ENCODE measurements at places on chromosomes 7 and 10.

DNA sequence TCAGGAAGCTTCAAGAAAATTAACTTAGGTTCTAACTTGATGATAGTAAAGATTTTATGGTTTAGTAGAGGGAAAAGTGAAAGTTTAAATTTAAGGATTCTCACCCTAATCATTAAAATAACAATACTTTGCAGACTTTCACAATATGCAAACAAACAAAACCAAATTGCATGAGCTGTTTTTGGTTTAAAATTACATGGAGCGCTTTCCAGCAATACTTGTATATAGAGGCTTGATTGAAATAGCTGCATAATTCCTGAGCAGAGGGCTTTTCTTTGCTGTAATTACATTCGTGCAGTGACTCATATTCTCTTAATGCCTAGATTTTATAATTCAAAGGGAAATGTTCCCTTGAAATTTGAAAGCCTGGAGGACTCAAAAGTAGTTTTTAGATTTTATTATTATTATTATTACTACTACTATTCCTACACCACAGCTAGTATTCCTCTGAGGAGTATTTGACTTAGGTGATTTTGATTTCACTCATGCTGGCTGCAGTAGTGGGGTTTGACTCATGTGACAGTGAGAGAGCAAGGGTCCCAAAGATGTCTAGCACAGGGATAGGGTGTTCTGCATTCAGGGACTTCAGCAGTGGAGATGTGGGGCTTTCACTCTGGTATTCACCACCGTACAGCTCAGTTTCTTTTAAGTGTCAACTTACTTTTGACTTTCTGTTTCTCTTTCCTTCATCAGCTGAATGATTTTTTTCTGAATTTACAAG lies 138.1 kb downstream of the ADAM22 start:
- no peak for DNase-seq

- DNase-seq, result no peak
Measured at GRCh38 chr10:111017098-111017497, 59.7 kb upstream of the ADRA2A start.

DNA sequence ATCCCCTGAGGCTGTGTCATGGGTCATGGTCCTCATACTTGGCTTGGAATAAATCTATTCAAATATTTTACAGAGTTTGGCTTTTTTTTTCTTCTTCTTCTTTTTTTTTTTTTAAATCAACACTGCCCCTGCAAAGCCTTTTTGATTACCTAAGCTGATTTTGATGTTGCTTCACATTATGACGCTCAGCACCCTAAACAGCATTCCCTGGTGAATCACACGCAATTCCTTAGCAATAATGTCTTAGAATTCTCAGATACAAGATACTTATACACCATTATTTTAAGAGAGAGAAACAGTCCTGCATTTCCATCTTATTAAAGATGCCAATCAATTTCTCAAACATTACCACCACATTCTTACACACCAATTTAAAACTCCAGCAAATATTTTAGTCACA lies 323.7 kb upstream of the IGFBP3 start:
- DNase-seq, result no peak

GRCh38 chr10:118753331-118754228 lies 1.2 kb downstream of the CACUL1 start:
- DNase-seq, result peak; percentile 27

DNA sequence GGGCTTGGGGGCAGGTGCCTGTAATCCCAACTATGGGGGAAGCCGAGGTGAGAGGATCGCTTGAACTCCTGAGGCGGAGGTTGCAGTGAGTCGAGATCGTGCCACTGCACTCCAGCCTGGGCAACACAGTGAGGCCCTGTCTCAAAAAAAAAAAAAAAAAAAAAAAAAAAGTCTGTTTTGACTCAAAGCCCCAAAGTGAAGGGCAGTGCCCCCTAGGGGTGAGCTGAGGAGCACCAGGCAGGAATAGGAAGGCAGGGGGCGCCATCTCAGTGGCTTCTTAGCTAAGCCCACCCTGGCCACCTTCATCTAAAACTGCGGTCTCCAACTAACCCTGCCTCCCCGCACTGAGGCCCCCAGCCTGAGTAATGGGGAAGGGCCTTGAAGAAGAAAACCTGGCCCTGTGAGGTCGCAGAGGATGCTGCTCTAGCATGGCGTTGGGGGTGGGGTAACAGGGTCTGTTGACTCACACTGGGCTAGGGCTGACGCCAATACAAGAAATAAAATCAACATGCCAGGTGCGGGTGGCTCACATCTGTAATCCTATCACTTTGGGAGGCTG lies 9.8 kb downstream of the PODXL start:
- peak; percentile 34 for DNase-seq

- DNase-seq, result no peak
Measured at GRCh38 chr7:99679032-99679399, 780 bp downstream of the CYP3A5 start.

DNA sequence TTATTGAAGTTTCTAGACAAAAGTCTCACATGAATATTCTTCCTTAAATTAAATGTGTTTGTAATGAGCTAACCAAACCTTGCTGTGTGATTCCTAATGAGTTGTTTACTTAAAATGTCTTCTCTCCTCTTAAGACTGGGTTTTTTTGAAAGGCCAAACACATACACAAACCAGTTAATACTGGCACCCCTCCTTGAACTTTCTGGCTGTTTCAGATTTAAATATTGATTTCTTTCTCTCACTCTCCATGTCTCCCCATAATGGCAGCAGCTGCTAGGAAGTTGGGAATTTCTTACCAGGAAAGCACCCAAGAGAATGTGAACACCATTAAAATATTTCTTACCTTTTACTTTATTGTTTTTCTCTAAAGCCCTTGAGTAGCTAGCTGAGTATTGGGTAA lies 11.4 kb upstream of the PTN start:
- no peak for DNase-seq

GRCh38 chr10:90930070-90930837 lies 9.4 kb upstream of the ANKRD1 start:
- no peak for DNase-seq

DNA sequence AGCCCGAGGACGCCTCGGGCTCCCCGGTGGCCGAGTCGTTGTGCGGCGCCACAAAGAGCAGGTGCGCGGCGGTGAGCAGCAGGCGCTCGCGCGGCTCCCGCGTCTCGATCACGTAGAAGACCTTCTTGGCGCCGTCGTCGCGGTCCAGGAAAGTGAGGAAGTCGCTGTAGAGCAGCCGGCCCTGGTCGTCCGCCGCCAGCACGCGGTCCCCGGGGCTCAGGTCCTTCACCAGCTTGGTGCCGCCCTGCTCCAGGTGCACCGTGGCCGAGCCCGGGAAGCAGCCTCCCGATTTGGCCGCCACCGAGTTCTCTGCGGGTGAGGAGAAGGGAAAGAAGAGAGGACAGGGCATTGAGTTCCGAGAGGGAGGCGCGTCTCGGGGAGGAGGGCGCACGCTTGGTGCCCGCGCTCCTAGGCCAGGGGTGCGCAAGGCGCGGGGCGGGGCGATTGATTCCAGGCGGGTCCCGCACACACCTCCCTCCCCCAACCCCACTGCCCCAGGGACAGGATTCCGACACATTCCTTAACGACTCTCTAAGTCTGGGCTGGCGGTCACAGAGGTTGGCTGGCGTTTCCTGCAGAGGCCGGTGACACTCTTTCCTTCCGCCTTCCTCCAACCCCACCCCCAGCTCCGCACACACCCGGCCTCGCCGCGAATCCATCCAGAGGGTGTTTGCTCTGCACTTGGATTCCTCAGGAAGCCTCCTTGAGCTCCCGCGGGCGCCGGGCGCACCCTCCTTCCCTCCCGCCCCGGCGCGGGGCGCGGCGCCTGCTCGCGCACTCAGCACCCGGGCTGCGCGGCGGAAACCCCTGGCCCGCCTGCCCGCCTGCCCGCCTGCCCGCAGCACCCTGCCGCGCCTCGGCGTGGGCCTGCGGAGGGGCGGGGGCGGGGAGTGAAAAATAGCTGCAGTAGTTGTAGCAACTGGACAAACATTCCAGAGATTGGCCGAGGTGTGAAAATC lies 8.6 kb downstream of the SHH start:
- peak; percentile 13 for DNase-seq

- DNase-seq, result no peak
Measured at GRCh38 chr7:152911922-152912321, 152.4 kb downstream of the ACTR3B start.

- no peak for DNase-seq
Measured at GRCh38 chr10:71241114-71241829, 28.9 kb downstream of the UNC5B start.

- DNase-seq, result no peak
Measured at GRCh38 chr7:40267583-40267982, 132.8 kb downstream of the SUGCT start.

DNA sequence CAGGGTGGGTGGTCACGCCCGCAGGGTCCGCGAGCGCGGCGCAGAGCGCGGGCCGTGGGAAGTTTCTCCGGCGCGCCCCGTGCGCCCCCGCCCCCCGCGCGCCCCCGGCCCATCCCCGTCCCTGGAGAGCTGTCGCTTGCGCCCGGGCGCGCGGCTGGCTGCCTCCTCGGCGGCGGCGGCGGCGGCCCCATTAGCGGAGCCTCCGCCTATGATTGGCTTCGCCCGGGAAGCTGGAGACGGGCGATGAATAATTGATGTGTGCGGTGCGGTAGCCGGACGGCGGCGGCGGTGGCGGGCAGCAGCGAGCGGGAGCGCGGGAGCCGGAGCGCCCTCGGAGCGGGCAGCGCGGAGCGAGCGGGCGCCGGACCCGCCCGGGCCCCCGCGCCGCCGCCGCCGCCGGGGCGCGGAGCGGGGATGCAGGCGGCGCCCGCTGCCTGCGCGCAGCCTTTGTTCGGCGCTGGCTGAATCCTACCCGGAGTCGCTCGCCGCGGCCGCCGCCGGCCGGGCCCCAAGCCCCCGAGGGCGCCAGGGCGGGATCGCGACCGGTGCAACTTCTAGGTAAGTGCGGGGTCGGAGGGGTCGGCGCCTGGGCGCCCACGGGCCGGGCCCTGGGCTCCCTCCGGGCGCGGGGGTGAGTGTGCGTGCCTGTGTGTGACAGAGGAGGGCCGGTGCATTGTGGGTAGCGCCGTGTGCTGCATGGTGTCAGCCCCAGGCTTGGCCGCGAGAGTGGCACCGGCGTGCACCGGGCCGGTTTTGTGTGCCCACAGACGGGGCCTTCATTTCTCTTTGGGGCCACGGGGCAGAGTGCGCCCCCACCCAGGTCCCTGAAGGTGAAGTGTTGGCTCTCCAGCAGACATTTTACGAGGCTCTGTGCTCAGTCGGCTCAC lies 103.8 kb upstream of the PPIF start:
- DNase-seq, result peak; percentile 75

DNA sequence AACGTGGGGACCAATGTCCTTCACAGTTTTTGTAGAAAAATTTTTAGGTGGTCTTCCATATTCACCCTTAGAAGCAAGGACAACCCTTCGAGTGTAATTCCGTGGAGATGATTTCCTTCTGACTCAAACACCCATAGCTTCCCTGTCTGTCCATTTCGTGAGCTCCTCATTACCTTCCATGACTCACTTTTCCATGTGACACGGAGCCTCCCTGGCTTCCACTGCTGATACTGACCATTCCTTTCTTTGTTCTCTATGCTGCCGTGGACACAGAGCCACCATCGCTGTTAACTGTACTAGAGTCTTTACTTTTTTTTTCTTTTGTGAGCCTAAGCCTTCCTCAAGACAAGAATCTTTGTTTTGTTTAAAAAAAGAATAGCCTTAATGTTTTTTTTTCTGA lies 12.5 kb upstream of the ARMS2 start:
- no peak for DNase-seq

DNA sequence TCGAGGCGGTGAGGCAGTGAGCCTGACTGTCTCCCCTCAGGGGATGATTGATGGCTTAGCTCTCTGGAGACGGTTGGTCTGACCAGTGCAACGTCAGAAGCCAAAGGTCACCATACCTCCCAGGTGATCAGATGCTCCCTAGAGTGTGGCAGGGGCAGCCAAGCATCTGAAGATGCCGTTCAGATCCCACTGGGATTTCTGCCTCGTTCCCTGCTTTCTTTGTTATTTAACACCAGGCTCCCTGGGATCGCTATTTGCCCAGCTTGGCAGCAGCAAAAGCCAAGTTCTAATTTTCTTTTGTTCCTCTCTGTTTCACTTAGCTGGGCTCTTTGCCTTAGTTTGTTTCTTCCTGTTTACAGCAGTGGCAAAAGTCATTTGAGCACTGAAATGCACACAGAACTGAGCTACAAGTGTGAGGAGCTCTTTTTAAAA lies 53.5 kb upstream of the SVIL start:
- DNase-seq, result no peak

GRCh38 chr7:157751951-157752673 lies 415.3 kb downstream of the DNAJB6 start:
- no peak for DNase-seq

GRCh38 chr7:44438816-44439215 lies 51.6 kb downstream of the NUDCD3 start:
- no peak for DNase-seq

DNA sequence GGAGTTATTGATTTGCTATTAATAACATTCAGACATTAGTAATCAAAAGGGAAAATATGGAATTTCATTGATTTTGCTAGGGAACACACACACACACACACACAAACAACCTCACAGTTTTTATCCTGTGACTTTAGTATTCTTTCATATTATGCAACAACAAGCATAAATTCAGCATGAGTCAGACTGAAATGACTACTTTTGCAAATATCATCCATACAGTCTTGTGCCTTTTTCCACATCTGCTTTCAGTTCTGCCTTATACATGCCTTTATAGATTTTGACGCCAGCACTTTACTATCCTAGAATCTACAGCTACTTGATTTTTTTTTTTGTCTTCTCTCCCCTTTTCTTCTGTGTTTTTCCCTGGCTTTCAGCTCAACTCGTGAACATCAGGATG lies 975.8 kb upstream of the LRRTM3 start:
- no peak for DNase-seq

DNA sequence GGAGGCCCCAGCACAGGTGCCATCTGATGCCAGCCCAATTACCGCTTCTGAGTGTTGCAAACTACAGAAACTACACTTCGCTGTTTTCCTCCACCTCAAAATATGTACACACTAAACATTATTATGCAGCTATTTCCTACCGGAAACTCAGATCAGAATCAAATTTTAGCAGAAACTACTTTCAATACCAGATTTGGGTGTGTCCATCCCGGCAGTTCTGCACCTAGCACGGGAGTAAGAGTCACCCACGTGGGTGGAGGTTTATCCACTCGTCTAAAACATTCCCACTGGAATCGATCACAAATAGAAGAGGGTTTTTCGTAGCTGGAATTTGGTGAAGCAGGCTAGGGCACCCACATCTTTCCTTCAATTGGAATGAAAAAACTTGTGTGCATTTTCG lies 214.4 kb upstream of the PRKCQ start:
- no peak for DNase-seq

Data from stimulated activated CD4-positive, alpha-beta T cell treated with anti-CD3 and anti-CD28 coated beads, Interleukin-4, amount 100 ng/mL, for 1 hour (primary cell).